ENCODE measurements at places on chromosomes 4 and X.

- peak; percentile 35 for DNase-seq
Observed at GRCh38 chrX:46642145-46642544, 68.6 kb downstream of the CHST7 start.

GRCh38 chr4:1976416-1977352 lies 32.1 kb downstream of the NELFA start:
- DNase-seq: no peak

- DNase-seq: no peak
Observed at GRCh38 chr4:159823743-159824142, 720.9 kb downstream of the RAPGEF2 start.

DNA sequence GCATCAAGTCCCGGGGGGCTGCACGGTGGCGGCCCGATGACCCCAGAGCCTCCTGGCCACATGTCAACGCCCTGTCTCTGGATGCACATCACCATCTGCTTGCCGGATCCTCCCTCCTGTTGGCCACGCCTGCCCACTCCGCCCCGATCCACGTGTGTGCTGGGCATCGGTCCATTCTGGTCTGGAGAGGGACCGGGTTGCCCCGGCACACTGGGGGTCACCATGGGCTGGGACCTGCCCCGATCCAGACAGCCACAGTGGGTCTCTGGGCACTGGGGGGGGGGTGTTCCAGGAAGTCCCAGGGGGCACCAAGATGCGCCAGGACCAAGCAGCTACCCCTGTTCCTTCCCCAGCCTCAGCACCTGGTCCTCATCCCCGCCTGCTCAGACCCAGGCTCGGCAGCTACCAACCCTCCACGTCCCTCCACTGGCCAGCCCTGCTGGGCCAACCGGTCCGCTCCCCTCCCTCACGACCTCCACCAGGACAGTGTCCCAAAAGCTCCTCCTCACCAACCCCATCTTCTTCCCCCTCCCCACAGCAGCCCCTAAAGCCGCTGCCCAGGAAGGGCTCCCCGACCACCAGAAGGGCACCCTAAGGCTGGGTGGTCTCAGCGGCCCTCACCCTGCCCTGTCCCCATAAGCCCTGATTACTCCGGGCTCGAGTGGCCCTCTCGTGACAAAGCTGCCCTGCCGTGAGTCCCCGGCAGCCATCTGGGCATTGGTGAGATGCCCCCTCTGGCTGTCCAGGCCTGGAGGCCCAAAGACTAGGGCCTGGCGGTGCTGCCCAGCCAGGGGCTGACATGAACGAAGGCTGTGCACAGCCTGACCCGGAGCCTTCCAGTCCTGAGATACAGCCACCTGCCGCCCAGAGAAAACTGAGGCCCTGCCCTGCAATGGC lies 4.6 kb downstream of the CTBP1 start:
- no peak for DNase-seq

DNA sequence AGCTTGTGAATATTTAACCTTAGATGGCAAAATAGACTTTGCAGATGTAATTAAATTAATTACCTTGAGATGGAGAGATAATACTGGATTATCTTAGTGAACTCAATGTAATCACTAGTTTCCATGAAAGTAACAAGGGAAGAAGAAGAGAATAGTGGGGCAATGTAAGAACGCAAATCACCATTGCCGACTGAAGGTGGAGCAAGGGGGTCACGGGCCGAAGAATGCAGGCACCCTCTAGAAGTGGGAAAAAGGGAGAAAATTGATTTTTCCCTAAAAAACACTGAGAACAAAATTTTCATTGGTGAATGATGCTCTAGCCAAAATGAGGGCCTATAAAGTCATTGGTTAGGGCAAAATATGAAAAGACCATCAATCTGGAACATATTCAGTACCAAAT lies 375.6 kb upstream of the EPHA5 start:
- DNase-seq: no peak

DNA sequence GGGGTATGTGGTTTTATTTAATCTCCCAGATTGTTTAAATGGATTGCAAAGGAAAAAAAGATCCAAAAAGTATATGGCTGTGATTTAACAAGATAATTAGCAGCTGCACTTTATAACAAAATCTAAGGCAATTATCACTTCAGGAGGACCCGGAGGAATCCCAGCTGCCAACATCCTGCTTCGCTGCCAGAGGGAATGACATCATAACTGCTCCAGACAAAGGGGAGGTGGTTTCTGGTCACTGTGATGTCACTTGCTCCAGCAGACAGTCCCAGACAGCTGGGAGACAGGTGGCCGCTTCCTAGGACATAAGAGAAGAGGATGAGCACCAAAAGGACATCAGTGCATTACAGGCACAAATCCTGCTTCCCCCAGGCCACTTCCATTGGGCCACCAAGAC lies 371.0 kb downstream of the BCOR start:
- DNase-seq: no peak

DNA sequence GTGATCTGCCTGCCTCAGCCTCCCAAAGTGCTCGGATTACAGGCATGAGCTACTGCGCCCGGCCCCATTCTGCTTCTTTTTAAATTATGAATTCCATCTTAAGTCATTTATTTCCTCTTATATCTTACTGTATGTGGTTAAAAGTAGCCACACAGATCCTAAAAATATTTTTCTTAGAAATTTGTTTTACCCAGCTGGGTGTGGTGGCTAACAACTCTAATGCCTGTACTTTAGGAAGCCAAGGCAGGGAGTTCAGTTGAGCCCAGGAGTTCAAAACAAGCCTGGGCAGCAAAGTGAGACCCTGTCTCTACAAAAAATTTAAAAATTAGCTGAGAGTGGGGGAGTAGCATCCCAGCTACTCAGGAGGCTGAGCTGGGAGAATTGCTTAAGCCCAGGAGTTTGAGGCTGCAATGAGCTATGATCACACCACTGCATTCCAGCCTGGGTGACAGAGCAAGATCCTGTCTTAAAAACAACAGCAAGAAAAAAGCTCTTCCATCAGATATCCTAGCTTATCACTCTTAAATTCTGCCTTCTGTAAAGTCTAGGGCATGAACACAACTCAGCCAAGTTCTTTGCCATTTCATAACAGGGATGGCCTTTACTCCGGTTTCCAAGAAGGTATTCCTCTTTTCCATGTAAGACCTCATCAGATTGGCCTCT lies 15.1 kb upstream of the AFF1 start:
- no peak for DNase-seq

DNA sequence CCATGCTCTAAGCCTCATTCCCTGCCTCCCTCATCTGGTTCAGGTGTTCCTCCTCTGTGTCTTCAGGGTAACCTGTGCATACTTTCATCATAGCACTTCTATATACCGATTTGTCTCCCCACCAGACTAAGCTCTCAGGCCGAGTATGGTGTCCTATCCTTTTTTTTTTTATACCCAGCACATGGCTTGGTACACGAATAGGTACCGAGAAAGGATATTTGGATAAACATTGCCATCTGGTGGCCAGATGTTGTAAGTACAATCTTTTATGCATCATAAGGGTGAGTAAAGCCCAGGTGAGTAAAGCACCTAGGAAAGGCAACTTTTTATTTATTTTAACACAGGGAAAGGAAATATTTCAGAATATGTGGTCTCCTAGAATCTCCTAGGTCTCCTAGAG lies 68.4 kb downstream of the MID2 start:
- DNase-seq: peak; percentile 13

- no peak for DNase-seq
Observed at GRCh38 chrX:252957-253291, 28.3 kb upstream of the PLCXD1 start.

DNA sequence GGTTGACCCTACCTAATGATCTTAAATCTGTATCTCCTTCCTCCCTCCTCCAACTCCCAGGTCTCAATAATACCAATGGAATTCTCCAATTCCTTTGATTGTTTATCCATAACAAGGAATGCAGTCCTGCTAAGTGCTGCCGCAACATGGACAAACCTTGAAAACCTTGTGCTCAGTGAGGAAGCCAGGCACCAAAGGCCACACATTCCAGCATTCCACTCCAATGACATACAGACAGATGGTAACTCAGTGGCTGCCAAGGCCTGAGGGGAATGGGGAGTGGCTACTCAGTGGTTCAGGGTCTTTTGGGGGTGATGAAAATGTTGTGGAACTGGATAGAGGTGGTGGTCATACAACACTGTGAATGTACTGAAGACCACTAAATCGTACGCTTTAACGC lies 10.4 kb downstream of the HAUS7 start:
- peak; percentile 1 for DNase-seq

DNA sequence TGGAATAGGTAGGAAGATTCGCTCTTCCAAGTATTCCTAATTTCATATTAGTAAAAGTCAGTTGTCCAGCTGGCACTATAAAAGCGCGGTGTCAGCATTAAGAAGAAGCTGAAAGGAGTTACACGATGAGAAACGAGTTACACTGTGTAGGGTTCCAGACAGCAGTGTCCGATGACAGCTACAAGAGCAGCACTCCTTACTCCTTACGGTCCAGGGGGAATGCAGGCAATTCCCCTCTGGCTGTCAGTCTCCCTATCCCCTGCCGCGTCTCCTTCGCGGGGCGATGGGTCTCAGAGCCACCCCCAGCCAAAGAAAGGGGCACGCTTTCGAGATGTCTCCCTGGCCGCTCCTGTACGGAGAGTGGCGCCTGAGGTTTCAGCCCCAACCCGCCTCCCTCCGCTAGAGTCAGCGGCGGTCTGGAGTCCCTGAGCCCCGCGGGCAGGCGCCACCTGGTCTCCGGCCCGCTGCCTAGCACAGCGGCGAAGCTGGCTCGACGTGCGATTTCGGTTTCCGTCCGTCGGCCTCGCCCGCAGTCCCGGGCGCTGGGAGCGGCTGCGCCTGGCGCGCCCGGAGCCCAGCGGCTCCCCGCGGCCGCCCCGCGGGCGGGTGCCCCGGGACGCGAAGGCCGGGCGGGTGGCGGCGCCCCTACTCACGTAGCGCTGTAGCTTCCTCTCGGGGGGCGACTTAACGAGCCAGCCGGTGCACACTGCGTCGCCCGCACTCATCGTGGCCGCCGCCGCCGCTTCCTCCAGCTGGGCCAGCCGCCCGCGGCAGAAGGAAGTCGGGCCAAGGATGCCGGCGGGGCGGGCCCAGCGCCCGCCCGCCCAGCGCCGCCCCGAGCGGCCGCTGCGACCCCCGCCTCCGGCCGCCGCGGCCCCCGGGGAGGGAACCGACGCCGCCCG lies at the start of gene GAB3:
GAB3 (minus strand) TSS at position 777 of the 902 bp plus-strand sequence; CDS start at position 725, 52 bp downstream.
- peak; percentile 7 for DNase-seq

GRCh38 chr4:56512166-56512565 lies 6.6 kb downstream of the ARL9 start:
- DNase-seq: no peak

GRCh38 chr4:106095408-106095807 lies 200.1 kb downstream of the NPNT start:
- no peak for DNase-seq

DNA sequence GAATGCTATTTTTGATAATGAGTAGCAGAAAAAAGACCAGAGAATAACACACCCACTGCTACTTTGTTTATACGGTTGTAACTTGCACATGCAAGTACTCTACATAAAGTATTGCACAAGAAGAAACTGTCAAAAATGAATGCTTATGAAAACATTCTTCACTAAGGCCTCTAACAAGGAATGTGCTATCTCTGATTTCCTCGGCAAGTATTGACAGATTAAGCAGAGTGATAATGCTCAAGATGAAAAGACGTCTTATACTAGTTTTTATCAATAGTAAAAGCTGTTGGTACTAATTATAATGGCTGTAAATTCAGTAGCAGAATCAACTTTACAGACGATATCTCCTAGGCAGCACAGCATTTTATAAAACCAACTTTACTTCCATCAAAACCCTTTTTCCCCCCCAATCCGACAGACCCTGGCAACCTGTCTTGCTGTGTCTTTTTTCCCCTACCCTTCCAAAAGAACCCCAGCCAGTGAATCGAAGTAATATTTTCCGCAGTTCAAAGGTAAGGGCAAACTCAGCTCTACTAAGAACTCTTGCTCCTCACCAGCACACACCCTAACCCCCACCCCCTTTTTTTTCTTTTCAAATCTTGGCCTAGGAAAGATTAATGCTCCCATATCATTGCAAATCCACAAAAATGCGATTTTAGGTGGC lies 1.5 kb downstream of the FRYL start:
- DNase-seq: no peak

GRCh38 chr4:110275871-110276270 lies 77.5 kb upstream of the ELOVL6 start:
- no peak for DNase-seq

DNA sequence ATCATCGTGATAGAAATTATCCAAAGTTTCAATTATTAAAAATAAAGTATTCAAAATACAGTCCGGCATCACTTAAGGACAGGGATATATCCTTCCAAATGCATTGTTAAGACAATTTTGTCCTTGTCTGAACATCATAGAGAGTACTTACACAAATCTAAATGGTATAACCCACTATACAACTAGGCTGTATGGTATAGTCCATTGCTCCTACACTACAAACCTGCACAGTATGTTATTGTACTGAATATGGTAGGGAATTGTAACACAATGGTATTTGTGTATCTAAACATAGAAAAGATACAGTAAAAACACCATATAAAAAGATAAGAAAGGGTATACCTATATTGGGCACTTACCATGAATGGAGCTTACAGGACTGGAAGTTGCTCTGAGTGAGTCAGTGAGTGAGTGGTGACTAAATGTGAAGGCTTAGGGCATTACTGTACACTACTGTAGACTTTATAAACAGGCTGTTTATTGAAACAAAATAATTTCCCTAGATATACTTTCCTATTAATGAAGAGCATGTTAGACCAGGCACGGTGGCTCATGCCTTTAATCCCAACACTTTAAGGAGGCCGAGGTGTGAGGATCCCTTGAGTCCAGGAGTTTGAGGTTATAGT lies 44.8 kb upstream of the PTPN13 start:
- no peak for DNase-seq

DNA sequence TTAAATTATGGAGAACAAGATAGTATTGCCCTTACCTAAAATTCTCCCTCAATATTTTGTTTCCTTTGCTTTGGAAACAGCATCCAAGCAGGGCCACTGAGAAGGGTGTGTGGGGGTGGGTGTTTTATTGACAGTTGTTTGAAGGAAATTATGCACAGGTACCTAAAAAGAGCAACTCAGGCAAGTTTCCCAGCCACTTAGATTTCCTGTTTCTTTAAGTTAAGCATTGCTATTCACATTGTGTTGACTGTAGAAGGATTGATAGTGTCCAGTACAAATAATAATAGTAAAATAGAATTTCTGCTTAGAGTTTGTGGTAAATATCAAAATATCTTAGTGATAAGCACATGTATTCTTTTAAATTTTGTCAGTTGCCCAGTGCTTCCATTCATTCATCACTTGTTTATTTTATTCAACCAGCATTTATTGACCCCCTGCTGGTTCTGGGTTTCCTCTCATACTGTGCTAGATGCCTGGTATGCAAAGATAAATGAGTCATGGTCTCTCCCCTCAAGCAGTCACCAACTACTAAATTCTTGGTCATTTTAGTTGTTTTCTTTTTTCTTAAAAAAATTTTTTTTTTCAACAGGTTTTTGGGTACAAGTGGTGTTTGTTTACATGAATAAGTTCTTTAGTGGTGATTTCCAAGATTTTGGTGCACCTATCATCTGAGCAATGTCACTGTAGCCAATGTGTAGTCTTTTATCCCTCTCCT lies 50.0 kb downstream of the GALNT7 start:
- peak; percentile 10 for DNase-seq
